CD4-positive, alpha-beta T cell treated with Interleukin-17A for 4 hours (primary cell): ENCODE measurements at places on chromosomes 6 and 20.

- DNase-seq, result no peak
Measured at GRCh38 chr20:41001497-41001896, 27.1 kb upstream of the TOP1 start.

DNA sequence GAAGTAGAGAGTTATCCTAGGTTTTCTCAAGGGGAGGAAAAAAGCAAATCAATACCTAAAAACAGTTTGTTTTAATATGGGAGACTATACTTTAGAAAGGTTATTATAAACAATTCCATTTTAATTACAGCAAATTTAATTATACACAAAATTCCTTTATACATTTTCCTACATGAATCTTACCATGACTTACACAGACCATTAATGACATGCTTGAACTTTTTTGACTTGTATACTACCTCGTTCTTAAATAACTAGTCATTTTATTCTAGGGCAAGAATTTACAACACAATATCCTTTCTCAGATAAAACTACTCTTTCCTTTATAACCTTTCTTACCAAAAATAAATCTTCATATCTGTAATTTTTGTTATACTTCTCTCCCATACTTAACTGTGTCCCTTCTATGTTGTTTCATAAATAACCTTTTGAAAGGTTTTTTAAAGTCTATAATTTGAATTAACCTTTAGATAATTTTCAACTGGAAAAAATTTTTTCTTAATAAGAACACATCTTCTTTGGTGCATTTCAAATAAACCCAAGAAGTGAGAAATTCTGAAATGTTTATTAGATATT, 729.4 kb downstream of the TENT5A start:
- DNase-seq, result no peak

GRCh38 chr6:29709188-29709587, 14.0 kb upstream of the HLA-F start:
- no peak for DNase-seq

- DNase-seq, result no peak
Measured at GRCh38 chr20:61683721-61684120, 382.0 kb downstream of the TAF4 start.

DNA sequence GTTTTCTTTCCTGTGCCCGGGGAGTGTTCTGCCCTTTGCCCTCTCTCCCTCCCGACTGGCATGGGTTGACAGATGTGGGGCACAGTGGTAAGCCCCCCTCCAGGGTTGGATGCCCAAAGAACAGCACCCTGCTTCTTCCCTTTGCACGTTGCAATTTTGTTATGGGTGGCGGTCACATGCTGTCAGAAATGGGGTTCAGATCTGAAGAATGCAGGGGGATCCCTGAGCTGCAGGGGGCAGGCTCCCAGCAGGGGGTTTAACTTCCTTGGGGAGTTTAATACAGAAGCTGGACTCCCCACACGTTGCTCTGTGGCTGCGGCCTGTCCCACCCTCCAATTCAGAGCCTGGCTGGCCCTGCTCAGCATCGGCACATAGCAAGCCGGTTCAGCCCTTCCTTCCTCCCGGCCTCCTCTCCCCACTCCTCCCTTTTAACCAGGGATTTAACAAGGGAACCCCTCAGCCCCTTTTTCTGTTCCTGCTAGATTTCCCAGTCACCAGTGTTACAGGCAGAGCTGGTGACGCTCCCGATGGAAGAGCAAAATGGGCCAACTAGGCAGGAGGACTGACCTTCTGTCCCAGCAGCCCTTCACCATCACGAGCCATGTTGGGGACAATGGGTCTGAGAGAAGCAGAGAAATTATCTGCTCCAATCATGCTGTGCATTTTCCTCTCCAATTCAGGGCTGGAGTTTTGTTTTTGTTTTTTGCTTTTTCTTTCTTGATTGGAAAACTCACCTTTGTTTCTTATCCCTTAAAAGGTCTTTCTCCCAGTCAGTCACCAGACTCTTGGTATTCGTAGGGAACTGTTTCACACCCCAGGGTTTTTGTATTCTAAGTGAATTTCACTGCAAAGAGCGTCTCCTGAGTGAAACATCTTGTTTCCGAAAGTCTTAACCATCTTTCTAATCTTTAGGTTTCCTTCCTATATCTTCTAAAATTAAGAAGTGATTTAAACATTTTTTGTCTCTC, 6.8 kb downstream of the FOXF2 start:
- no peak for DNase-seq

- no peak for DNase-seq
Measured at GRCh38 chr6:47034926-47035325, 7.2 kb downstream of the ADGRF1 start.

DNA sequence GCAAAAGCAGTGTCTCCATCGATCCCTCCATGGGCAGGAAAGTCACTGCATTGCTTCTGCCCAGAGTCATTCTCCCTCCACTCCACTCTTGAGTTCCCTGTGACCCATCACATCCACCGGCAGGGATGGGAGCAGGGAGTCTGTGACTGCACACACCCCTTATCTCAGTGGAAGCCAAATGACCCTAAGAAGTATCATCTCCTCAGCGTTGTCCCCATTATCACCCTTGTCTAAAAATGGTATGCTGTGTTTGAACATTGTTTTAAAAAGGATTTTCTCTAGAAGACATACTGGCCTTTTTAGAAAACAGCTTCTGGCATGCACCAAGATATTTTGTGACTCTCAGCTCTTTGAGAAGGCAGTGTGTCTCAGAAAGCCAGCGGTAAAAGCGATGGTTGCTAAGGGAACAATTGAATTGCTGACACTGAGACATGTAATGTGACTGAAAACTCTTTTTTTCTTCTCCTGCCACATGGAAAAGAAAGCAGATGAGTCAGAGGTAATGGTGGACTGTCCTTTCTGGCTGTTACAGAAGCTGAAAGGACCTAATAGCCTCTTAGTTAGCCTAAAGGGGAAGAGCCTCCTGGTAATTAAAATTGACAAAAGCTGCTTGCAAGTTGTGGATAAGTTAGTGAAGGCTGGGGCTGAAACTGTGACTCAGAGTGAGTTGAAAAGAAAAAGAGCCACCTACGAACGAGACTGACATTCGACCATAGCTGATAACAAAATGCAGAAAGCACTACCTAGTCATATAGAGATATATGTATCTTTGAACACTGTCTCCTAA, 120.5 kb downstream of the MAP3K7 start:
- no peak for DNase-seq

GRCh38 chr20:37880726-37881591, 22.0 kb upstream of the VSTM2L start:
- no peak for DNase-seq

DNA sequence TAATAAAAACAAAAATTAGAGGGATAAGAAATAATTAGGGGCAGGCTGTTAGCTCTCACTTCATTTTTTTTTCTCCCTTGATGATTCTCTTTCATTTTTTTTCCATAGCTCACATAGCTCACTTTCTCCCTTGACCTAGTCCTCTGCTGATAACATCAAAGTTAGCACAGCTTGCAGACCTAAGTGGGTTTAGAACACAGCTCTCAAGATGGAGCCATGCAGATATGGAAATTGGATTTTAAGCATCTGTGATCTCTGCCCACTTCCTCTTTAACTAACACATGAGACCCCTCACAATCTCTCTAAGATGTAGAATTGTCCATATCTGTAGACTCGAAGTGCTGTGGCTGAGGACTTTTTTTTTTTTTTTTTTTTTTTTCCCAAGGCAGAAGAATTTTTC, 257.1 kb downstream of the SOX4 start:
- no peak for DNase-seq

DNA sequence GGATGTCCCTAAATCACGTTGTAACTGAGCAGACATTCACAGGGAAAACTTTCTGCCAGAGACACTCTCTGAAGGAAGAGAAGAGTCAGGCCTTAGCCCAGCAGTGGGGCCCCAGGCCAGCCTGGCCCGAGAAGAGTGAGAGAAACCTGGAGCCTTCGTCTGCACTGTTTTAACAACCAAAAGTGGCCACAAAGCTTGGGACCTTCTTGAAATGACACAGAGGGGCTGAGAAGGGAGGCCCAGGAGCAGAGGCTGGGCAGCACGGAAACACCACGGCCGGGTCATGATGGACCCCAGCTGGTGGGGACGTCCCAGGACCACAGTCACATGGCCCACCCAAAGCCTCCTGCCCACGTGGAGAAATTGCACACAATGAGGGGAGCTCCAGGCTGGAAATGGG, 126.8 kb upstream of the THBS2 start:
- no peak for DNase-seq

DNA sequence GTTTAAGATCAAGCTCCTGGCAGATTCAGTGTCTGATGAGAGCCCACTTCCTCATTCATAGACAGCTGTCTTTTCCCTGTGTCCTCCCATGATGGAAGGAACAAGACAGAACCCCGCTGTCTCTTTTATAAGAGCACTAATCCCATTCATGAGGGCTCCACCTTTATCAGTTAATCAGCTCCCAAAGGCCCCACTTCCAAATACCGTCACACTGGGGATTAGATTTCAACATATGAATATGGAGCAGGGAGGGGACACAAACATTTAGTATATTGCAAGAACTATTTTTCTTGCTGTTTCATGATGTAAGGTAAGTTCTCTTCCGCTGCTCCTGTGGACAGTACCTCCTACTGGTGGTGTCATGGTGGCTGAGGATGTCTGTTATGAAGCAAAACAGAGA, 158.3 kb upstream of the IRAK1BP1 start:
- no peak for DNase-seq

DNA sequence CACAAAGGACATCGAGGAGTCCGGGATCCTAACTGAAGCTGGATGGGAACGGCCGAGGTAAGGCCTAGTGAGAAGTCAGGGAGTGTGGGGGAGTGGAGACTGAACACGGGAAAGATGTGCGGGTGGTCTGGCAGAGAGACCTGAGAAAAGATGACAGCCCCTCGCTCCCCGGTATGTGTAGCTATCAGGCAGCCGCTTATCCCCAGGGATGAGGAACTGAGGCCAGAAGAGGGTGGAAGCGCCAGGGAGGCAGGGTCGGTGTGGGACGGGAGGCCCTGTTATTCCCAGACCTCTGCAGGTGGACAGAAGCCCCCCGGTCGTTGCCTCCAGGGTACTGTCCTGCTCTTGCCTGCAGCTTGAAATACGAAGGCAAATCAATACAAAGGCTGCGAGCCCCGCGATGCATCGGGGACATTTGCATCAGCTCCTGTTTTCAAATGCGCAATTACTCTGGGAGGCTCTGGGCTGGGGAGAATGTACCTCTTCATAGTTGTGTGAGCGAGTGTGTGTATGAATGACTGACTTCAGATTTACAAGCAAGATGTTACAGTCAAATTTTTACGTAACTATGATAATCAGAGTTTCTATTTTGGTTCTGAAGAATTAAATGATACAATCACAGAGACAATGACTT, 221.3 kb downstream of the QKI start:
- no peak for DNase-seq

DNA sequence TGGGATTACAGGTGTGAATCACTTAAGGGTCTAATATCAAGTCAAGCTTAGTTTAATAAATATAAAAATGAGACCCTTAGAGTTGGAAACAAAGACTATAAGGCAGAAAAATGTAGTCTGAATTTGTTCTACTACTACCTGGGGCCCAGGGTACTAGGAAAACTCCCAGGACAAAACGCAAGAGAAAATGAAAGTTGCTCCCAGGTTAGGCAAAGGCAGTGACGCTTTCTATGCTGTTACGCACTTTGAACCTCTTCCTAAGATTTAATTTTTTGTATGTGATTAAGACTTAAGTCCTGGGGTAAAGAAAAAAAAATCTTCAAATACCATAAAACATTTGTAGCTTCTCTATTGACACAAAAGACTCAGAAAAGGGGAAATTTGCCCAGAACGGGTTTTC, 17.3 kb downstream of the DSP start:
- no peak for DNase-seq

DNA sequence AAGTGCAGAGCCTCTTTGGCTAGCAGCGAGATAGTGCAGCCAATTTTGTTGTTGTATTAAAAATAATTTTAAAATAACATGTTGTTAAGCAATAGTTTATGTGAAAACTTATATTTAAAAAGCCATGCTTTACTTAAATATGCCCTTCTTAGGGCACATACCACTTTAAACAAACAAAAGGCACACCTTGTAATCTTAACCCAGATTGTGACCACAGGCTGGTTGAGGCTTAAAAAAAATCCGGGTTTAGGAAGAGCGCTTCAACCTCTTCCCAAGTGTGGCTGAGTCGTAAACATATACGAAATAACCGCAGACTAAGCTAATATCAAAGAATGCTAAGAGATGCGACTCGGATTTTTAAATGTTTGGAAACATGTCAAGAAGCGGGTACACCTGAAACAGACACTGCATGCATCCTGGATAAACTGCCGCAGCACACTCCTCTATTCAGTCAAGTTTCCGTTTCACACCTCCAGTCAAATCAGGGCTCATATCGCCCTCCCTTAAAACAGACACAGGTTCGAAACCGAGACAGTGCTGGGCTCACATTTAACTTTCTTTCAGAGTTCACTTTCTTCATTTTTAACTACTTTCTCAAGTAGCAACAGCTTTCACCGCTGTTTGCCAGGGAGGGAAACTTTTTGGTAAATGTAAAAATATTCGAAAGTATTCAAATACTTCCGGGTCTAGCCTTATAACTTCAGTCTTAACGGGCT, 1.5 kb downstream of the DEK start:
- peak; percentile 53 for DNase-seq

DNA sequence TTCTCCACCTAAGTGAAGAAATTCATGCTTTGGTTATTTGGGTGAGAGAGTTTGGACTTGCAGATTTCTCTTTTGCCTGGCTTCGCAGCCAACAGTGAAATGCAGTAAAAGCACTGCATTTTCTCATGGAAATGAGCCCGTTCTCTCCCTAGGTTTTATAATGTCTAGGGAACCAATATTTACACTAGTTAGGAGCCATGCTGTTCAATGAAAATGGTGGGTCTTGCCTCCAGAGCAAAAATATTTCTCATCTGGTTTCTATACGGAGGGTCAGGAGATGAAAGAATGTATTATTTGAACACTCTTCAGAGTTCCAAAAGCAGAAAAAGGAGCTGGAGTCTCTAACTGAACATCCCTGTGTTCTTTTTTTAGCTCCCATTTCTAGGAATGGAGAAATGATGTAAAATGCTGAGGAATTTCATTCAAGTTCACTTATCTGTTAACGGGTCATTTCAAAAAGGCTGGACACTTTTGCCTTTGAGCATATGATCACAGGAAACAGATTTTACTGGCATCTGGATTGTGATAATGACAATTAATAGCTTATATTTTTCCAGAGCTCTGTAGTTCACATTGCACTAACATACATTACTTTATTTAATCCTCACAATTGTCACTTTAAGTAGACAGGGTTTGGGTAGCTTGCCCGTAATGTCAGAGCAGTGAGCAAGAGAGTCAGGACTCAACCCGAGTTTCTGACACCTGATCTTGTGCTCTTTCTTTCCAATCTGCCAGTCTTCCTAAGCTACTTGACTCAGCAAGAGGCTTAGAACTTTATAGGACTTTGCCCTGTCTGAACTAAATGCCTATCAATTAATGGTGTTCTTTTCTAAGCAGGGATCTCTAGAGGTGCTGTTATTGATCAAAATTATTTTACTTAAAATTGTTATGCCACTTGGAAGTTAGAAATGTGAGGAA, 78.0 kb downstream of the PPP1R14C start:
- no peak for DNase-seq
